ENCODE measurements at places on chromosomes 3 and 15.

- no peak for DNase-seq
Measured at GRCh38 chr3:181454451-181455027, 257.2 kb upstream of the SOX2 start.

GRCh38 chr3:47527952-47528725 lies 14.6 kb upstream of the ELP6 start:
- DNase-seq, result no peak

DNA sequence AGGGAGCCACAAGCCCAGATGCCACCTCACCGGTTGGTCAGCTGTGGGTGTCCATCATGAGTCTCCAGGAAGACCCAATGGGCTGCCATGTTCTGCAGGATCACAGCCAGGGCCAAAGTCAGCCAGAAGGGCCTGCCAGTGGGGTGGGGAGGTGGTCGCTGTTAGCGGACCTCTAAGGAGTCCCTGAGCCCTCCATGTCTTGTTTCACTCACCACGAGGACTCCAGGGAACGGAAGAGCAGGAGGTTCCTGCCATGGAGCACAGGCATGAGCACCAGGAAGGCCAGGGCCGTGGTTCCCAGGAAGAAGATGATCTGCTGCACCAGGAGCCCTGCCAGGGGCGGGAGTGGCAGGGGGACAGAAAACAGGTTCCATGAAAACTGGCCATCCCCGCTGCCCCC lies 8.6 kb downstream of the ISLR start:
- DNase-seq, result no peak

GRCh38 chr3:101253396-101253795 lies 67.0 kb downstream of the IMPG2 start:
- DNase-seq, result no peak
